ENCODE measurements at places on chromosomes 5 and 9.

DNA sequence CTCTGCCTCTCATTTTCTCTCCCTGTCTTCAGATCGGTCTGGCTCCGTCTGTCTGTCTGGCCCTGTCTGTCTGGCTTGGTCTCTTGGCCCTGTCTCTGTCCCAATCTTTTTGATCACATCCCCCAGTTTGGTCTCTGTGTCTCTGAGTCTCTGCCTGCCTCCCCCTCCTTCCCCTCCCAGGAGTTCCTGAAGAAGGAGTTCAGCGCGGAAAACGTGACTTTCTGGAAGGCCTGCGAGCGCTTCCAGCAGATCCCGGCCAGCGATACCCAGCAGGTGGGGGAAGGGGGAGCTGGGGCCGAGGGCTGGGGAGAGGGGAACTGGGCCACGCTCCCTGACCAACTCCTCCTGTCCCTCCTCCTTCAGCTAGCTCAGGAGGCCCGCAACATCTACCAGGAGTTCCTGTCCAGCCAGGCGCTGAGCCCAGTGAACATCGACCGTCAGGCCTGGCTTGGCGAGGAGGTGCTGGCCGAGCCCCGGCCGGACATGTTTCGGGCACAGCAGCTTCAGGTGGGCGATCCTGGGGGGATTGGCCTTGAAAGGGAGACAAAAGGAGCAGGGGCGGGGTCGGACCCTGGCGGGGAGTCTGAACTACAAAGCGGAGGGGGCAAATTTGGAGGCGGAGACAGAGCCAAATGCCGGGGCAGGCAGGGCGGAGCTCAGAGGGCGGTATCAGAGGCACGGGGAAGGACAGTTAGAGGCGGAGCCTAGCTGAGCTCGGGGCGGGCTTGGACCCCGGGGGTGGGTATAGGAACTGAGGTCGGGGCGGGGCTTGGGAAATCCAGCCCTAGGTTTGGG is 9.0 kb downstream of the RGS14 start:
- no peak for DNase-seq

- DNase-seq, result no peak
Observed at GRCh38 chr5:137286025-137286610, 213.0 kb downstream of the SPOCK1 start.

DNA sequence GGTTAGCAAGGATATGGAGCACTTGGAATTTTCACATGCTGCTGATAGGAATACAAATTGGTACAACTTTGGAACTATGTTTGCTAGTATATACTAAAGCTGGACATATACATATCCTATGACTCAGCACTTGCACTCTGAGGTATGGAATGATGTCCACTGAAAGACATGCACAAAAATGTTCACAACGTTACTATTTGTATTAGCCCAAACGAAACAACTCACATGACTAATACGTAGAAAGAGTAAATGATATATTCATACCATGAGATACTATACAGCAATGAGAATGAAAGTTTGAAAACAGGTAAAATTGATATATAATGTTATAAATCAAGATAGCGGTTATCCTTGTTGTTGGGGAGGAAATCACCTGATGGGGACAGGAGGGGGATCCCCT is 45.5 kb upstream of the CDC42SE2 start:
- no peak for DNase-seq

GRCh38 chr9:36676778-36677485 is 104.2 kb downstream of the MELK start:
- no peak for DNase-seq
